ENCODE measurements at places on chromosomes 7 and 10. TPM values are rescaled to one million over a fixed set of nuclear protein-coding genes. Genes with fewer than 3 reads are reported as not detected.

Gene CPA4
- not detected for total RNA-seq

Gene RARRES2
- not detected for total RNA-seq

Gene ATP5MK
- 318 TPM for total RNA-seq

Gene HOXA1
- total RNA-seq = 0.41 TPM

Gene ADRB1
- not detected for total RNA-seq

Gene PRKCQ
- total RNA-seq = 57.3 TPM
